CD8-positive, alpha-beta T cell (primary cell): ENCODE measurements at places on chromosomes 12 and 14. TPM values are rescaled to one million over a fixed set of nuclear protein-coding genes. Genes with fewer than 3 reads are reported as not detected.
A peak's percentile ranks its signal among the peaks of the same experiment; 100 is the strongest.

Gene TAS2R46
- total RNA-seq, result 0.71 TPM

Gene CDH24
- total RNA-seq, result 1.5 TPM

Gene ACOT6
- total RNA-seq, result not detected

Gene SERPINA5
- total RNA-seq, result not detected

Gene AICDA
- total RNA-seq, result not detected

Gene AKAP6
- total RNA-seq, result 2.4 TPM

Gene GPRC5D
- not detected for total RNA-seq

Gene PTGER2
- 3.5 TPM for total RNA-seq

DNA sequence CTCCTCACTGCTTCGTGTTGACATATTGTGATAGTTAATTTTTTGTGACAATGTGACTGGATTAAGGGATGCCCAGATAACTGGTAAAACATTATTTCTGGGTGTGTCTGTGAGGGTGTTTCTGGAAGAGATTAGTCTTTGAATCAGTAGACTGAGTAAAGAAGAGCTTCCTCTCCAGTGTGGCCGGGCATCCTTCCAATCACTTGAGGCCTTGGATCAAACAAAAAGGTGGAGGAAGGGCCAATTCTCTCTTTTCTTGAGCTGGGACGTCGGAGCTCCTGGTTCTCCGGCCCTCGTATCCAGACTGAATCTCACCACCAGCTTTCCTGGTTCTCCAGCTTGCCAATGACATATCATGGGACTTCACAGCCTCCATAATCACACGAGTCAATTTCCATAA lies 240.4 kb downstream of the CHST11 start:
- no peak for DNase-seq

GRCh38 chr12:114136631-114137030 lies 170.5 kb upstream of the RBM19 start:
- DNase-seq, result no peak

DNA sequence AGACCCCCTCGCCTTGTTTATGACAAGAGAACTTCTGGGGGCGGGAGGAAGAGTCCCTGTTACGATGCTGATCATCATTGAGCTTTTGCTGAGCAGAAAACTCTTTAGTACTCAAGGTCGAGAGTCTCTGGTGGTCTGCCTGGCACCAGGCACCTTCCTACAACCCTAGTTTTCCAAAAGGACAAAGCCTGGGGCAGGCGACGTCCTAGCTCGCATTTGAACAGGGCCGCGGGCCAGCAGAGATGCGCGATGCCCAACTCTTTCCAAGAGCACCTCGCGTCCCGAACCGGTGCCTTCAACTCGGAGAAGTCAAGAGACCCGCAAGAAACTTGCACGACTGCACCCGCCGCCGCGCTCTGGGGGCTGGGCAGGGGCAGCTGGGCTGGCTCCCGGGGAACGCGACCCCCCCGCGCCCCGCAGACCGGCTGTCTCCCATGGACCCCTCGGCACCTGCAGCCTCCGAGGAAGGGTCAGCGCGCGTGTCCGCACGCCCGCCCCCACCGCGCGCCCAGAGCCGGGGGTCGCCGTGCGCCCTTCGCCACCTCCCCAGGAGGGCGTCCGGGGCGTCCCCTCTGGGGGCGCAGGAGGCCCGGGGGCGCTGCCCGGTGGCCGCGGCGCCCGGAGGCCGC lies 377 bp upstream of the BCL7A start:
- peak; percentile 25 for DNase-seq

DNA sequence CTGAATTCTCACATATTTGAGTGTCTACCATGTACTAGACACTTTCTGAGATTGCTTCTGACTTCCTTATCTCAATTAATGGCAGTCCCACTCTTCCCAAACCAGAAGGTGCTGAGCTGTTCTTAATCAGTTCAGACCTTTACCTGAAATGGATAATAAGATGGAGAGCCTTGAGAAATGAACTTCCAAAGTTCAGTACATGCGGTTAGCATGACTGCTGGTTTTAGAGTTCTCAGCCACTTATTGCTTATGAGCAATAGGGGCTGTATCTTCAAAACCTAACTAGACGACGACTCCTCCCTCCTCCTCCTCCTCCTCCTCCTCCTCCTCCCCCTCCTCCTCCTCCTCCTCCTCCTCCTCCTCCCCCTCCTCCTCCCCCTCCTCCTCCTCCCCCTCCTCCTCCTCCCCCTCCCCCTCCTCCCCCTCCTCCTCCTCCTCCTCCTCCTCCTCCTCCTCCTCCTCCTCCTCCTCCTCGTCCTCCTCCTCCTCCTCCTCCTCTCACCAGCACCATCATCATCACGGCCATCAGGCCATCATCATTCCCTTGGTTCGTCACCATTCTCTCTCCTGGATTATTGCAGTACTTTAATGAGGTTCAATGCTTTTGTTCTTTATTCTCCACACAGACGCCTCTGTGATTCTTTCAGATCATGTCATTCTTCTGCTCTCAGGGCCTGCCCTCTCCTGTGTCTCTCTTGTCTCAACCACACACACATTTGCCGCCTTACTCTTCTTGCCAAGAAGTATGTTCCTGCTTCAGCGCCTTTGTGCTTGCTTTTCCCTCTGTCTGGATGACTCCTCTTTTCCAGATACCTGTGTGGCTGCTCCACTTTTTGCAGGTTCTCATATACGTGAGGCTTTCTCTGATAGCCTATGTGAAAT lies 2.7 kb downstream of the PCNX1 start:
- peak; percentile 33 for DNase-seq

GRCh38 chr12:2961705-2962104 lies 2.5 kb downstream of the TEAD4 start:
- DNase-seq, result no peak

DNA sequence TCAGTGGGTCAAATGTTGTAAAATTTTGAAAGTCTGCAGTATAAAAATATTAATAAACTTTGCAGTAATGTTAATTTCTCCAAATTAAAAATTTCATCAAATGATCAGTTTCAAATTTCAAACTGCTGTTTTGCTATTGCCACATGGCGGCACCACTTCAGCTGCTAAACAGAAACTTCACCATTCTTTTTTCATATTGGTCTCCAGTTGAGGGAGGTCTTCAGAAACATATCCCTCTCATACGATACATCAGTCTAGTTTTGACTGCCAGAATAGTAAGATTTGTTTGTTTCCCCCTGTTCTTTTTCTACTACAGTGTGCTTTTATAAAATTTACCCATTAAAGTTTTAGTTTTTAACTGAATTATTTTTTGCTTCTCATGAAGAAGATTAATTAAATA lies 4.2 kb upstream of the TRHDE start:
- no peak for DNase-seq

- DNase-seq, result no peak
Observed at GRCh38 chr12:33429468-33429867, 10.2 kb downstream of the SYT10 start.

DNA sequence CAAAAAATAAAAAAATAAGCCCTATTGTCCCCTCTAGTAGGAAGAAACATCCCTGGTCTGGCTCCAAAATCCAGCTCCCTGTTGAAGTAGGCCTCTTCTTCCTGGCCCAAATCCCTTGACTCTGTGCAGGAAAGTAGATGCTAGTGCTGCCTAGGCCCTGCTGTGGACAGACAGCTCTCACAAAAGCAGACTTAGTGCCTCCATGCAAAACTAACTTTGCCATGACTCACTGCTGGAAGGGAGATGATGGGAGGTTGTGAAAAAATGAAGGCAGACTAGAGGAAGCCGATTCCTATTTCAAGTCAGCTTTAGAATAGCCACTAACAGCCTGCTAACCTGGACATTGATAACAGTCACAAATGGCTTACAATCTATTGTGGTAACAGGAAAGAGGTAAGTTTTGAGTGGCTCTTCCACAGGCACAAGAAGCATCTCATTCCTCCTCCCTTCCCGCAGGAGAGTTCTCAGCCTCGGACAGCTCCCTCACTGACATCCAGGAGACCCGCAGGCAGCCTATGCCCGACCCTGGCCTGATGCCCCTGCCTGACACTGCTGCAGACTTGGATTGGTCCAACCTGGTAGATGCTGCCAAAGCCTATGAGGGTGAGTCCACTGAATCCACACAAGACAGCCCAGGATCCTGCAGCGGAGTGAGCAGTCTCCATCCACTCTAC lies 198.9 kb upstream of the RGS6 start:
- no peak for DNase-seq

GRCh38 chr12:122449317-122449716 lies 26.8 kb upstream of the CLIP1 start:
- no peak for DNase-seq

- DNase-seq, result no peak
Observed at GRCh38 chr12:100963381-100963780, 168.8 kb downstream of the ANO4 start.

- DNase-seq, result no peak
Observed at GRCh38 chr14:101695659-101696058, 65.8 kb upstream of the PPP2R5C start.

- peak; percentile 87 for DNase-seq
Observed at GRCh38 chr14:100640471-100641273, 53.5 kb upstream of the BEGAIN start.
